Hematopoietic multipotent progenitor cell treated with erythropoietin and hydrocortisone succinate and interleukin-3 and kit ligand, for 4 days (in vitro differentiated cells): ENCODE measurements at places on chromosomes 11 and 22.

DNA sequence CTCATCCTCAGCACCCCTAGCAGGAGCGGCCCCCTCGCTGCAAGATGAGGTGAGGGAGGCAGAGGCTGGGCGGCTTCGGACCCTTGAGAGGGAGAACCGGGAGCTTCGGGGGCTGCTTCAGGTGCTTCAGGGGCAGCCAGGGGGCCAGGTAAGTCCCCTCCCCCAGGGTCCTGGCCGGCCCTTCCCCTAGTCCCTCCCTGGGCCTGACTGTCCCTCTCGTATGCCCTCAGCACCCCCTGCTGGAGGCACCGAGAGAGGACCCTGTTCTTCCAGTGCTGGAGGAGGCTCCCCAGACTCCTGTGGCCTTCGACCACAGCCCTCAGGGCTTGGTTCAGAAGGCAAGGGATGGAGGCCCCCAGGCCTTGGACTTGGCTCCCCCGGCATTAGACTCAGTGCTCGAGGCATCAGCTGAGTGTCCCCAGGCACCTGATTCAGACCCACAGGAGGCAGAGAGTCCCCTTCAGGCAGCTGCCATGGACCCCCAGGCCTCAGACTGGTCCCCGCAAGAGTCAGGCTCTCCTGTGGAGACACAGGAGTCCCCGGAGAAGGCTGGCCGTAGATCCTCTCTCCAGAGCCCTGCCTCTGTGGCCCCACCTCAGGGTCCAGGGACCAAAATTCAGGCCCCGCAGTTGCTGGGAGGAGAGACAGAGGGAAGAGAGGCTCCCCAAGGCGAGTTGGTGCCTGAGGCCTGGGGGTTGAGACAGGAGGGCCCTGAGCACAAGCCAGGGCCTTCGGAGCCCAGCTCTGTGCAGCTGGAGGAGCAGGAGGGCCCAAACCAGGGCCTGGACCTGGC lies 4.0 kb downstream of the CCDC88B start:
- DNase-seq, result peak; percentile 68

GRCh38 chr11:109963101-109963500 lies 130.1 kb upstream of the ZC3H12C start:
- DNase-seq, result no peak

GRCh38 chr11:8227156-8228152 lies 36.2 kb downstream of the LMO1 start:
- no peak for DNase-seq

DNA sequence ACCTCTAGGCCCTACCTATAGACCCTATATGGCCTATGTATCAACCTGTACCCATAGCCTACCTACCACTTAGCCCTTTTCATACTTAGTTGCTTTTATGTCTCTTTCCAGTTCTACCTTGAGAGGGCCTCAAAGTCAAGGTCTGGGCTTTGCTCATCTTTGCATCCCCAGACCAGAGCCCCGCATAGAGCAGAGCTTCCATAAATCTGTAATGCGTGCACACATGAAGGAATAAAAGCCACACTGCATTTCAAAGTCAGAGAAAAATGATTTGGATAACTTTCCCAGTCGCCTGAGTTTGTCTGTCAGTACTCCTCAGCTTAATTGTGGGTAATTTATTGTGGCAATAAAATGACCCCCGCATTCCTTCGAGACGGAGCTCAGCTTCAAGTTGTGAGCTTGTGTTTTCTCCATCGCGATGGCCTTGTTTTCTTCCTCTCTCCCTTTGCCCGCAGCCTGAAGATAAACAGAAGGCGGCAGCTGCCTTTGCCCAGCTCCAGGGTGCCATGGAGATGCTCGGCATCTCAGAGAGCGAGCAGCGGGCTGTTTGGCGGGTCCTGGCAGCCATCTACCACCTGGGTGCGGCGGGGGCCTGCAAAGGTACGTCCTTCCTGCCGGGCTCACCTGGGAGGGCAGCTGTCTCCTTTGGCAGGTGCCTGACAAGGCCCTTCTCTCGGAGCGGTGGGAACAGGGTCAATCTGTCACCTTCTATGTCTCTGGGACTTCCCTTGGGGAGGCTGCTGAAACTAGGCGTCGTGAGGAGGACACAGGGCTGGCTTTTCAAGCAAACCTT lies 55.7 kb downstream of the MYO18B start:
- DNase-seq, result no peak

GRCh38 chr11:64728757-64729365 lies 5.9 kb upstream of the NRXN2 start:
- DNase-seq, result no peak

- DNase-seq, result peak; percentile 79
Observed at GRCh38 chr11:3341298-3341697, 37.6 kb downstream of the ZNF195 start.

GRCh38 chr11:63764340-63764678 lies 4.3 kb downstream of the ZFTA start:
- DNase-seq, result no peak

DNA sequence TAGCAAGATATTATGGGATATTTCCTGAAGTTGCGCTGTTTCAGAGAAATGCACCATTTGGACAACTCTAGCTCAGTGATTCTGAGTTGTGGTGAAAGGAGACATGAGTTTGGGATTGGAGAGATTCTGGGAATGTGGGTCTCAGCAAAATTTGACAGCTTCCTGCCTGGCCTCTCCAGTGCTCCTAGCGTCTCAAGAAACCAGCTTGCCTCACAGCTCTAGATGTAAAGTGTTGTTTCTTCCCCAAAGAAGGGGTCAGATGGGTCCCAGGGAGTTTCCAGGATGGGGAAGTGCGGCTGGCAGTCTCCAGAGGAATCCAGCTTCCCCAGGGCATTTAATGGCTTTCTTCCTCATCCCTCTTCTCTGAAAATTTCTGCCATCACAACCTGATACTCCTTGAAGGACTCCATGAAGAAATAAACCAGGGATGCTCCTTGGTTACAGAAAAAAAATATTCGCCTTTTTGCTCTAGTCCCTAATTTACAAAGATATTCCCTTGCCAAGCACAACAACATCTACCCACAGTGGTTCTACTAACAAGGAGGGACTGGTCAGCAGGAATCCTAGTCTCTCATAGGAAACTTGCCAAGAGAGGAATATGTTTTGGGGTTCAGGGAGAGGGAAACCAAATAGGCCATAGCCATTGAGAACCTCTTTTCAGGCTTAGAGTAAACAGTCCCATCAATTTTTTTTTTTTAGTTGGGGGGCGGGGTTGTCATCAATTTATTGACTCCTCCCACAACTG lies 185.4 kb upstream of the E2F8 start:
- DNase-seq, result no peak

- DNase-seq, result no peak
Observed at GRCh38 chr22:20959578-20960461, 7.2 kb upstream of the AIFM3 start.

- no peak for DNase-seq
Observed at GRCh38 chr11:35426351-35426750, 7.0 kb upstream of the SLC1A2 start.

GRCh38 chr11:121004206-121004840 lies 19.6 kb upstream of the TBCEL start:
- no peak for DNase-seq

DNA sequence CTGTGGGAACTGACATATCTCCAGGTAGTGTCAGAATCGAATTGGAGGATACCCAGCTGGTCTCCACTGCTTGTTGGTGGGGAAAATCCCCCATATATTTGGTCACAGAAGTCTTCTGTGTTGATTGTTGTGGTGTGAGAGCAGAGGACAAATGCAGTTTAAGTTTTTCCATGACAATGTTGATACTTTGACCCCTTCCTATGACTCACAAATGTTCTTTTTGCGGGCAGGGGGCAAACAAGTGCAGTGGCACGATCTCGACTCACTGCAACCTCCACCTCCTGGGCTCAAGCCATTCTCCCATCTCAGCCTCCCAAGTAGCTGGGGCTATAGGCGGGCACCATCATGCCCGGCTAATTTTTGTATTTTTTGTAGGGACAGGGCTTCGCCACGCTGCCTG lies 7.4 kb upstream of the PATL1 start:
- DNase-seq, result no peak

- DNase-seq, result no peak
Observed at GRCh38 chr11:64419818-64420485, 61.0 kb downstream of the RPS6KA4 start.

DNA sequence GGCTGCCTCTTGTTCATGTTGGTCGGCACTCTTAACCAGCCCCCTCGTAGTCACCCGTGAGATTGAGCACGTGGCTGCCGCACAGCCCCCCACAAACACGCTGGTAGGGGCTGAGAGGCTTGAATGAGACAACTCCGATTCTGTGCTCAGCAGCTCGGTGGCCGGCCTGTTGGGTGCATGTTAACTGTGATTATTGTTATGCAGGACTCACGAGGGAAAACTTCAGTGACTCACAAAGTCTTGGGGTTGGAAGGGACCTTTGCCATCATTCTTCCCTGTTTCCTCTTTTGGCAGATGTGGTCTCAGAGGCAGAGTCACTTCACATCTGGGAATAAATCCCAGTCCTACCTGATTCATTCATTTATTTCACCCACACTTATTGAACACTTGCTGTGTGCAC lies 75.2 kb downstream of the ADAMTS15 start:
- no peak for DNase-seq

DNA sequence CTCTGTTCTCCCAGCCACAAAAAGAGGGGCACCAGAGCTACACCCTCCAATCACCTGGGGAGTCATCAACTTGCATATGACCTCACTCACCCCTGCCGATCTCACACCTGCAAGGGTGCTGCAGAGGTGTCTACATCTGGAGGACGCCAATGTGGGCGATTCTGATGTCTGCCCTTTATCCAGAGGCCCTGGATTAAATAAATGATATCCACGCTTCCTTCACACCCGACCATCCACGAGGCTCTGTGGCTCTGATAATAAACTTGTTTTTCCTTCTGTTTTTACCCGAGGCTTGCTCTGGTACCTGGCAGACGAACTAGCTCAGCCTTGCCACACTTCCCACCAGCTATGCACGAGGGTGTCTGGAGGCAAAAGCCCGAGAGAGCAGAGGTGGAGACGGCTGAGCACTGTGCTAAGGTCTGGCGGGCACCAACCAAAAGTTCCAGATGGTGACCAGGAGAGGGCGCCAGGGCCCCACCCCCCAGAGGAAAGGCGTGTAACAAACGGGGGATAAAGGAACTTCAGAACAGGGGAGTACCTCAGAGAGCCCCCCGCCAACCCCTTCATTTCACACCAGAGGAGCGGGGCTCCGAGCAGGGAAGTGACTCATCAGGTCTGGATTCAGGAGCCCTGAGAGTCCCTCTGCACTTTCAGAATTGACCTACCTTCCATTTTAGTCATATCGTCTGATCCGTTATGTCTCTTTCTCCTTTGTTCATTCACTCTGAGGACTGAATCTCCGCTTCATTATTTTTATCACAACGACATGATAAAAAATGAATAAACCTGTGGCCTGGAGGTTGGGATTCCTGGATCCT lies 13.5 kb downstream of the SCN3B start:
- DNase-seq, result peak; percentile 66

DNA sequence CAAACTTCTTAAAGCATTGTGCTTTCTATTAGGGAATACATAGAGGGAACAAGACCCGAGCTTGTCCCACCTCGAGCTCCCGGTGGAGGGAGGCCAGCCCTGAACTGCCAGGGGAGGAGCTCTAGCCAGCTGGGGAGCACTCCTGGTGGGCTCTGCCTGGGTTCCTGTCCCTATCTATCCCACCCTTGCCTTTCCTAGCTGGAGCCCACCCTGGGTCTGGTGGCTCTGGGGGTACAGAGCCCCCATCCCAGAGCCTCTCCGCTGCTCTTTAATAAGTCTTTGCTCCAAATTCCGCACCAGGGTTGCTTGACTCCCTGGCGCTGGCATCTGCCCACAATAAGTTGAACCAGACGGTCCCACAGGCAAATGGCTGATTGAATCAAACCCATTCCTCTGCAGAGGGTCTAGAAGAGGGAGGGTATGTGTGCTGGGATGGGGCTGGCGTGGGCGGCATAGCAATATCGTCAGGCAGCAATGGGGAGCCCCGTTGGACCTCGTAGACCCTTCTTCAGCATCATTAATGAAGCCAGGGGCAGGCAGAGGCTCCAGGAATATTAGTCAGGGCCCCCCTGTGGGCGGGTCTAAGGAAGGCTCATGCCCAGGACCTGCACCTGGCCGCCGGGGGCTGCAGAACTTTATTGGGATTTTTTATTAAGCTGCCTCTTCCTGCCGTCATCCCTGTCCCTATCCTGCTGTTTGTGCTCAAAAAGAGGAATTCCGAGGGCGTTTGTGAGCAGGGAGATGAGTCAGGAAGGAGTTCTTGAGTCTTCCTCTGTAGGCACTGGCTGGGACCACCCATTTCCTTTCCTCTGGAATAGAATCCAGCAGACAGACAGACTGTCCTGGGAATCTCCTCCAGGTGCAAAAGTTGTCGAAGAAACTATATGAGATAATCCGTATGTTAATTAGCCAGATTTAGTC lies 38.5 kb upstream of the RIC3 start:
- no peak for DNase-seq

DNA sequence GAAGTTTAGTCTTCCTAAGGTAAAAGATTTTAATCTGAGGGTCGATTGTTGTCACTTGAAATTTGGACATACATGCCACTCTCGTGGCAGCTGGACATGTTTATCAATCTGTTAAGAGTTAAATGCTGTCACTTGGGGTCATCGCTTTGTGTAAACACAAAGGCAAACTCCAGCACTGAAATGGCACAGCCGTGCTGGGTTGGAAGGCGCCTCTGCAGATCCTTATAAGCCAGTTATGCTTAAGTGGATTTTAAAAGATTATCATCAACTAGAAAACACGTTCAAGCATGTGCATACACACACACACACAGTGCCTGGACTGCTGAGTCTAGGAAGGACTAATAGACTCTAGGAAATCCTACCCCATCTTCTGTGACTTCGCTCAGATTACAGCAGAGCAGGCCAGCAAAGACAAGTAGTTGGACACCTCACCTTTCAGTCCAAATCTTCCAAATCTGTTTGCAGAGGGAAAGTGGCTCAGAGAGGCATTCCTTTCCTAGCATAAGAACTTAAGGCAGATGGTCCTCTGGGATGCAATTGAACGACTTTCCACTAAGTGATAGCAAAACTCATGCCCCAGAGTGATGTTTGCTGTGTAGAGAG lies 83.7 kb downstream of the CACNG2 start:
- DNase-seq, result no peak

- DNase-seq, result no peak
Observed at GRCh38 chr11:134229126-134229790, 4.8 kb downstream of the VPS26B start.

GRCh38 chr11:73335204-73335923 lies 27.3 kb downstream of the ARHGEF17 start:
- peak; percentile 86 for DNase-seq

GRCh38 chr11:28835790-28836189 lies 727.6 kb downstream of the METTL15 start:
- DNase-seq, result no peak

DNA sequence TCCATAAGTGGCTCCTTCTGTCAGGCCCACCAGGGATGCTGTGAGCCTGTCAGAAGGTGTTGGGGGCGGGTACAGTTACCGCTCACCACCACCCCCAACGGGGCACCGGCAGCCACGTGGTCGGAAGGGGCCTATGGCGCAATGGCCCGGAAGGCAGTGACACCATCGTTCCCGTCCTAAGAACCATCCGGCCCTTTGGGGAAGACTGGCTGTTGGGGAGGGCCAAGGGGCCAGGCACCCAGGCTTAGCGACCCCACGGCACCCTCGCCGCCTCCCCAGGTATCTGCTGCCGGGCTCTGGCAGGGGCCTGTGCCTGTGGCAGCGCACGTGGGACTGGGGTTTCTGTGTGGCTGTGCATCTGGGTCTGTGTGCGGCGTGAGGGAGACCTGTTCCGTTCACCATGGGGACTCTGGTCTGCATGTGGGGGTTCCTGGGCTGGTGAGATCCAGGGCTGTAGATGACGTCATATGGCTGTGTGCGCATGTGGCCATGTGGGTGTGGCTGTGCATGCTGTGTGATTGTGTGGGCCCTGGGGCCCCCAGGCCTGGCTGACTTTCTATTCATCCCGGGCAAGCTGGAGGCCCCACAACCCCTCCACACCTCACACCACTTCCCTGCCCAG lies 717 bp downstream of the OSM start:
- peak; percentile 94 for DNase-seq
